ENCODE measurements at places on chromosomes 2 and 18.

DNA sequence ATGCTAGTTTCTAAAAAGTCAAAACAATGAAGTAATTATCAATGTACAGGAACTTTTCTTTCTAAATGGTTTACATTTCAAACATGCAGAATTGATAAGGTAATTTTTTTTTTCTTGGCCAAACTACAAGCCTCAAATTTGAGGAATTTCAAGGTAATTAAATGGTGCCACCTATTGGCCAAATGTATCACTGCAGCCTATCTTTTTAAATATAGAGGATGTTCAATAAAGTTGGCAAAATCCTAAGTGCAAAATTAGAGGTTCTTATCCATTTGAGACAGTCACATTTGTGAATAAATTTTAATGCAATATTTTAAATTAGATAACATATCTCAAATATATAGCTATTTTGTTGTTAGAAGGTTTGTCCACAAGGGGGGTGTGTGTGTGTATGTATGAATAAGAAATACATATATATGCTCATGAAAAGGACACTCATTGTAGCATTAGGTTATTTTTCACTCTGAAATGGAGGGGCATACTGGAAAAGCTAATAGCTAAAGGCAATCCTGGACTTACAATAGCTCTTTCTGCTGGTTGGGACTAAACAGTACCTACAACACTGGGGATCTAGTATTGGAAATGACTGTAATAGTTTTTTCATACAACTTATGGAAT, 26.2 kb downstream of the MMADHC start:
- DNase-seq: peak; percentile 51

- DNase-seq: no peak
Measured at GRCh38 chr2:149858901-149859634, 271.5 kb upstream of the MMADHC start.

GRCh38 chr2:30800159-30800558, 7.1 kb downstream of the CAPN13 start:
- no peak for DNase-seq

GRCh38 chr2:217611056-217611455, 391.7 kb downstream of the TNS1 start:
- DNase-seq: no peak

DNA sequence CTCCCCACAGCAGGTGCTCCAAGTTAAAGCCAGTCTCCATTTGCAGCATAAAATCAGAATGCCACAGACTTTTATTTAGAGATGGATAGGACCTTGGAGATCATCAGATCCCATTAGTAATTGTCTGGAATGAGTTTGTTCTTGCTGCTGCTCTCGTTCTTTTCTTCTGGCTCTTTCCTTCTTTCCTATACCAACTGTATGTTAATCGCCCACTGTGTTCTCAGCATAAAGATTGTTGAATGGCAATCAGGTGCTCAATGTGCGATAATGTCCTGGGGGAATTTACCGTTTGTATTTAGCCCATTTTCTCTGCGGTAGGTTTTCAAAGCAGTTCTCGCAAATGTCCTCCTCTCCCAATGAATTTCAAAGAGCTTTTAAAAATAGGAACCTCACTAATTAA, 3.3 kb downstream of the GPR39 start:
- DNase-seq: no peak
